Right renal pelvis (tissue), 4 donors: ENCODE measurements at places on chromosomes 12 and 14.

GRCh38 chr12:124993626-124994436, at the start of gene BRI3BP:
Gene BRI3BP, plus strand, starts transcription at chr12:124993645. Its CDS starts 146 bp downstream, at chr12:124993791.
- DNase-seq: no peak

- no peak for DNase-seq
These were observed 20.8 kb downstream of the SUSD6 start for GRCh38 chr14:69632164-69632563.

- DNase-seq: no peak
These were observed 408.5 kb downstream of the ZFP36L1 start for GRCh38 chr14:68384335-68384734.

DNA sequence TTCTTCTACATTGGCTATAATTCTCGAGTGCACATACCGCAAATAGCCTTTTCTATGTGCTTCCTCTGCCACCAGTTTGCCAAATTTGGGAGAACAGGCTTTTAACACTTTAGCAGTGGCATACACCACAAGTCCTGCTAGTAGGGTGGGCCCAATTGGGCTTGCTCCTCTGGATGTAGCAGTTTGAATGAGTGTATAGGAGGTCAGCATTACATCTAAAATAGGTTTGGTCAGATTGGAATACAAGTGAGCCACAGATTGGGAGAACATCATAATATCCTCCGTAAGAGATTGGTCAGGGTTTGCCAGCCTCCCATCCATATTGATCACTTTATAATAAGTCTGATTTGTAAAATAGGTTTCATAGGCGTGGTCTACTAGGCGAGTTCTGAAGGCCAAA, 902 bp downstream of the ABCD2 start:
- no peak for DNase-seq

DNA sequence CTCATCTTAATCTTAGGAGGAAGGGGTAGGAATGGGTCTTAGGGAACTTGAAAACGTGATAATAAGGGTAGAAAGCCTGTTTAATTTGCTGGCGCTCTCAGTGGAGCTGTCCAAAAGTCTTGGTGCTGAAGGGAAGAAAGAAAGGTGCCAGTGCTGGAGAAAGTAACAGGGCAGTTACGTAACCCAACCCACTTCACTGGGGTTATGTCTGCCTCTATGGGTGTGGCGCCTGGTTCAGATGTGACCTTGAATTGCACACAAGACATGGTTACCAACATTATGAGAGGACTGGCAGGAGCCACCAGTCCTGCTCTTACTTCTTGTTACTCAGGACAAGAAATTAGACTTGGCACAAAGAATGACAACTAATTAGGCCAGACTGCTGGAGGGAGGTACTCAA, 18.6 kb upstream of the GPATCH2L start:
- DNase-seq: no peak

DNA sequence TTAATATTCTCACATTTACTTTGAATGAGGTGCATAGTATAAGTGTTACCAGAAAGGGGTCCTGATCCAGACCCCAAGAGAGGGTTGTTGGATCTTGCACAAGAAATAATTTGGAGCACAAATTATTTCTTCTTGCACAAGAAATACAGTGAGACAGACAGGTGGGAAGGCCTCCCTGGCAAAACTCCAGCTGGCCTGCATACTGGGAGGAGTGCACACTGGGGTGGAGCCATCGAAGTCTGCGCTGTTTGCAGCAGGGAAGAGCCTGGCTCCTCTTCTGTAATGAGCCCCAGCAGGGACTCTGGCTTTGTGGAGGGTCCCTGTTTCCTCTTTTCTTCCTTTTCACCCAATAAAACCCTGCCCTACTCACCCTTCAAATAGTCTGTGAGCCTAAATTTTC, 141.6 kb downstream of the GLT1D1 start:
- no peak for DNase-seq

GRCh38 chr12:90074086-90074485, 365.4 kb upstream of the ATP2B1 start:
- DNase-seq: no peak

GRCh38 chr12:52274521-52275120, at the start of gene KRT86:
Gene KRT86, plus strand, starts transcription at chr12:52274645. Its CDS starts 27,272 bp downstream, at chr12:52301917.
- no peak for DNase-seq

DNA sequence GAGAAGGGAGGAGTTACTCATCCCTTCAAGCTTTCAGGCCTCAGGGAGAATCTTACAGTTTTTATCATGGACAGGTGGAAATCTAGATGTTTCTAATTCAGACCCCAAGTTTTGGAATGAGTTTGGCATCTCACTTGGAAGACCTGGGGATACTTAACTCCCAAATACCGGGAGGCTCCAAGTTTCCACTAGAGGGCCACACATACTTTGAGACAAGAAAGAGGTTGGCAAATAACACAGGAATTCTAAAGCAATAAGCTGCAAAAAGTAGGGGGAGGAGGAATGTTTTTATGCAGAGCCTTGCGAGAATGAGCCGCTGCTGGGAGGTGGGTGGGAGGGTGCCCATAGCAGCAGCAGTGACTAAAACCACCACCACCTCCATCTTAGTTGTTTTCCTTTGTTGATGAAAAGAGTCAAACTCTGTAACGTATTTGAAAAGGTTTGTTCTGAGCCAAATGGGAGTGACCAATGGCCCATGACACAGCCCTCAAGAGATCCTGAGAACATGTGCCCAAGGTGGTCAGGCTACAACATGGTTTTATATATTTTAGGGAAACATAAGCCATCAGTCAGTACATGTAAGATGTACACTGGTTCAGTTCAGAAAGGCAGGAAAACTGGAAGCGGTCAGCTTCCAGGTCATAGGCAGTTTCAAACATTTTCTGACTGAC, 34.2 kb upstream of the RNASE1 start:
- no peak for DNase-seq

DNA sequence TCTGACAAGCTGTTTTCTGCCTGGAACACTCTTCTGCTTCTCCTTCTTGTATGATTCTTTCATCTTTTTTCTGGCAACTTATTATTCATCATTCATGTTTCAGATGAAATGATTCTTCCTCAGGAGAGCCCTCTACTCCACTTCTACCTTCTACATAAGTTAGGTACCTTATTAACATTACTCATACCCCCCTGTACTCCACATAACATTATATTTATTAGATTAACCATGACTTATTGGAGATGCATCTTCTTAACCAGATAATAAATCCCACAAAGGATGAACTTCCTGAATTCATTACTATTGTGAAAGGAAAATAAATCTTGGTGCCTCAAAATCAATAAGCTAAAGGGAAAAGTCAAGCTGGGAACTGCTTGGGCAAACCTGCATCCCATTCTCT, 1636.5 kb upstream of the FLRT2 start:
- no peak for DNase-seq

DNA sequence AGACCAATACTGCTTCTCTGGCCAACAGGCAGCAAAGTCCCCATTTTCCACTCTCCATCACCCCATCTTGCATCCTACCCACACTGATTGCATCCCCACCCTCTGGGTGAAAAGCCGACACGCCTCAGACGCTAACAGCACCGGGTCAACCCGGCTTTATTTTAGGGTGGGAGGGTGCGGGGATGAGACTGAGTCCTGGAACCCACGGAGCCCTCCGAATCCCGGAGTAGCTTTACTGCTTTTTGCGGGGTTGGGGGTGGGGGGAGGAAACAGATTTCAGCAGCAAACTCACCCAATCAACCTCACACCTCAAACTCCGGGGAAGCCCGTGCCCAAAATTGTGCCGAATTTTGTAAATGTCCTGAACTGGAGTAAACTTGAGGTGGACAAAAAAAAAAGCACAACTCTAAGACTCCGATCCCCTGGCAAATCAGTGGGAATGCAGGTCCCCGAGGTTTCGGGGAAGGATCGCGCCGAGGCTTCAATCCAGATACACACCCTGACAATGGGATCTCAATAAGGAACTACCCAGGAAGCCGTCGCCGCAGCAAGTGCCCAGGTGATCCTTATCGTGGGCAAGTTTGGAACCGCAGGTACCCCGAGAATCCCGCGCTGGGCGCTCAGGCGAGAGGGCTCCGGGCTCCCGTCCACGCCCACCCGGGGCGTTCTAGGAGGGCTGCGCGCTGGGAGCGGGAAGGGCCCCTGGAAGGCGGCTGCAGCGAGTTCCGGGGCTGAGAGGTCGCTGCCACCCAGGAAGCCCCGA, 1.1 kb downstream of the GCH1 start:
- no peak for DNase-seq

DNA sequence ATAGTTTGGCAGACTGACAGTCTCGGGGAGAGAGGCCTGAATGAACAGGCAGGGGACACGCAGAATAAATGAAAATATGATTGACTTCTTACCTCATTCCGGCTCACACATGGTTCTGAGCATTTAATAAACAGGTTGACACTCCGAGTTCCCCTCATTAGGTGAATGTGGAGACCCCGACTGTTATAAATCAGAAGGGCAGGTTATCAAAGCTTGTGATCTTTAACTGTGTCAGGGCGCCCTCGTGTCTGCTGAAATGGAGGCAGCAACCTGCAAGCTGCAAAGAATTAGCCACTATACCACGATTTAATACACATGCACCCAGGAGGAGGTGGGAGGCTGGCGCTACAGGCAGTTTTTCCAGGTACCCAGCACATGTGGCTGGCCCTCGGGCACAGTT, 627.5 kb downstream of the MED13L start:
- DNase-seq: no peak

- DNase-seq: no peak
These were observed 61.0 kb downstream of the KIAA0586 start for GRCh38 chr14:58488550-58488949.

- DNase-seq: no peak
These were observed 43.5 kb downstream of the ETNK1 start for GRCh38 chr12:22668441-22668840.

GRCh38 chr12:44286821-44287505, 451.1 kb downstream of the TMEM117 start:
- DNase-seq: no peak

DNA sequence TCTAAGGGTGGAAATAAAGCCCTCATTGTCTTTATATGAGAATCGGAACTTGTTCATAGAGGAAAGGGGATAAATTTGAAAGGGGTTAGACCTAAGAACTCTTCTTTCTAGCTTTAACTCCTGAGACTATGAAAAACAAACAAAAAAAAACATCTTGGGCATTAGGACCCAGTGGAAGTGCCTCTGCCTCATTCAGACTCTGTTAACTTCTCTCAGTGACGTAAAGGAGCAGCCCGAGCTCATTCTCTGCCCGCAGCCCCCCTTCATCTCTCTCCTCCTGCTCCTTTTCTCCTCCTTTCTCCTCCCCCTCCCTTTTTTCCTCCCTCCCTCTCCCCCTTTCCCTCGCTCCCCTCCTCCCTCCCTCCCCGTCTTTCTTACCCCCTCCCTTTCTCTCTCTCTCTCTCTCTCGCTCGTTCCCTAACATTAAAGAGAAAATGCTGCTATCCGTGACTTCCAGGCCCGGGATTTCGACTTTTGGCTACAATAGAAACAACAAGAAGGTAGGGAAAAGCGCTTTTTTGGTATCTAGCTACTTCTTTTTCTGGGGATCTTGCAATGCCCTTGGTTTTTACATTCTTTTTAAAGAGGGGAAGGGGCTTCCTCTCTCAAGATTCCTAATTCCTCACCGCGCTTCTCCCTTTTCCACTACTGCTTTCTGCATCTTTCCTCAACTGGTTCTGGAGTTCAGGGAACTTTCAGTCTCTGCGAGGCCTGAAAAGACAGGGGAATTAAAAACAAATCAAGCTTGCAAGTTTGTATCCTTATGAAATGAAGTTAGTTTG, at the start of gene RBMS2:
TSS of gene RBMS2 (plus strand) at position 231 of the 782 bp plus-strand sequence. CDS start at position 435, 204 bp downstream.
- peak; percentile 60 for DNase-seq

- no peak for DNase-seq
These were observed 4.3 kb downstream of the CCDC196 start for GRCh38 chr14:66490143-66491111.
